ENCODE measurements at places on chromosomes 13 and 19. TPM values are rescaled to one million over a fixed set of nuclear protein-coding genes. Genes with fewer than 3 reads are reported as not detected.
A peak's percentile ranks its signal among the peaks of the same experiment; 100 is the strongest.

DNA sequence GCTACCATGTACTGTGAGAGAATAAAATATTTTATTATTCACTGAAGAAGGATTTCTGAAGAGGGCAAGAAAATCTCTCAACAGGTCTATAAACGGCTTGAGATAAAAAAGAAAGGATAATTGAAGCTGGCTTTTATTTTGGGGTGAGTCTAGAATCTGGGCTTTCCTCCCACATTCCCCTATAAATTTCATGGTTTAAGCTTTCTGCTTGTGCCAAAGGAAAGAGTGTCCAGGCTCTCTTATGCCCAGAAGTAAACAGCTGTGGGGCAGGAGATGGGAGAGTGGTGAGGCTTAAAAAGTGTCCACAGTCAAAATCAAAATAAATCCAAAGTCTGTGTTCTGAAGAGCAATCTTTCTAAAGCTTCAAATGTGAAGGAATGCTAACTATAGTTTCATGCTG, 942.2 kb upstream of the MIR17HG start:
- H3K27me3 ChIP-seq: no peaks in the 10 kb centered on the region
- no peak for DNase-seq
- H3K27ac ChIP-seq: no peak overlapping the region

DNA sequence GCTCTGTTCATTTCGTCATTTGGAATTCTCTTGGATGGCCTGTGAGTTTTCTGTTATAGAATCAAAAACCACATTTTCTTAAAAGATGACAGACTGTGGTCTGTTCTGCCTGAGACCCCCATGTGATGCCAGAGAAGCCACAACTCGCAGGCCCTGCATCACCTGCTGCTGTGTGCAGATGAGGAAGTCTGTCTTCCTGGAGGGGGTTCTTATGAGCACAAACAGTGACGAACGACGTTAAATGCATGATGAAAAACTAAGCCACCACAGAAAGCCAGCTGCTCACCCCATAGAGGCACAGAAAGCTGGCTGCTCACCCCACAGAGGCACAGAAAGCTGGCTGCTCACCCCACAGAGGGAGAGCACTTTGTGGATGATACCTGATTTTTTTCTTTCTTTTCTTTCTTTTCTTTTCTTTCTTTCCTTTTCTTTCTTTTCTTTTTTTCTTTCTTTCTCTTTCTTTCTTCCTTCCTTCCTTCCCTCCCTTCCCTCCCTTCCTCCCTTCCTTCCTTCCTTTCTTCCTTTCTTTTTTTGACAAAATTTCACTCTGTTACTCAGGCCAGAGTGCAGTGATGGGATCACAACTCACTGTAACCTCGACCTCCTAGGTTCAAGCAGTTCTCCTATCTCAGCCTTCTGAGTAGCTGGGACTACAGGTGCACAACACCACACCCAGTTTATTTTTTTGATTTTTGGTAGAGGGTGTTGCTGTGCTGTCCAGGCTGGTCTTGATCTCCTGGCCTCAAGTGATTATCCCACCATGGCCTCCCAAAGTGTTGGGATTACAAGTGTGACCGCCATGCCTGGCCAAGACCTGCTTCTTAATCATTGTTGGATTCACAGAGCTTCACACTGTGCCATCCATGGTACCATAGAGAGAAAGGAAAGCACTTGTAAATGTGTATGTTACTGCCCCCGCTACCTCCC, 1191.4 kb downstream of the UQCRFS1 start:
- no peak for DNase-seq
- no peaks in the 10 kb centered on the region for H3K36me3 ChIP-seq
- no peaks in the 10 kb centered on the region for H3K27me3 ChIP-seq
- no peak overlapping the region for H3K27ac ChIP-seq

KLHL1 gene
- polyA plus RNA-seq: 0.06 TPM

GRCh38 chr19:55088543-55089341, 13.1 kb downstream of the EPS8L1 start:
- no peak overlapping the region for H3K27ac ChIP-seq
- no peaks in the 10 kb centered on the region for H3K27me3 ChIP-seq
- peaks cover 18% of the 10 kb centered on the region for H3K4me1 ChIP-seq
- DNase-seq: peak; percentile 60

GZMM gene
- 1.9 TPM for polyA plus RNA-seq

DNA sequence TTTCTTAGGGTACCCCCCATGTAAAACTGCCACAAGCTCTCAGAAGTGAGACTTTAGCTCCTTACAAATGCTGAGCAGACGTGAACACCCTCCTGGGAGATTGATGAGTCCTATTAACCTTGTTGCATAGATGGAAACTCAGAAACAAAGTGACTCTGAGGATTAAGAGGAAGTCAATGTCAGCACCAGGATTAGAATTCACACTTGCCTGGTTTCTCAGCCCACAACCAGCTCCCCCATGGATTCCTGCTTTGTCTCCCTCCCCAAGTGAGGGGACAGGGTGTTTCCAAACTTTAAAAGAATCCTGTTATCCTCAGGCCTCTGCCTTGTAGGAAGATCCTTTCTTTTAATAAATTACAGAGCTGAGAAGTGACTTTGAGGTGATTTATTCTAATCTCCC, 324.4 kb downstream of the NDFIP2 start:
- no peak for DNase-seq
- no peaks in the 10 kb centered on the region for H3K36me3 ChIP-seq
- H3K27me3 ChIP-seq: no peaks in the 10 kb centered on the region
- no peak overlapping the region for H3K4me3 ChIP-seq
- no peaks in the 10 kb centered on the region for H3K4me1 ChIP-seq

DNA sequence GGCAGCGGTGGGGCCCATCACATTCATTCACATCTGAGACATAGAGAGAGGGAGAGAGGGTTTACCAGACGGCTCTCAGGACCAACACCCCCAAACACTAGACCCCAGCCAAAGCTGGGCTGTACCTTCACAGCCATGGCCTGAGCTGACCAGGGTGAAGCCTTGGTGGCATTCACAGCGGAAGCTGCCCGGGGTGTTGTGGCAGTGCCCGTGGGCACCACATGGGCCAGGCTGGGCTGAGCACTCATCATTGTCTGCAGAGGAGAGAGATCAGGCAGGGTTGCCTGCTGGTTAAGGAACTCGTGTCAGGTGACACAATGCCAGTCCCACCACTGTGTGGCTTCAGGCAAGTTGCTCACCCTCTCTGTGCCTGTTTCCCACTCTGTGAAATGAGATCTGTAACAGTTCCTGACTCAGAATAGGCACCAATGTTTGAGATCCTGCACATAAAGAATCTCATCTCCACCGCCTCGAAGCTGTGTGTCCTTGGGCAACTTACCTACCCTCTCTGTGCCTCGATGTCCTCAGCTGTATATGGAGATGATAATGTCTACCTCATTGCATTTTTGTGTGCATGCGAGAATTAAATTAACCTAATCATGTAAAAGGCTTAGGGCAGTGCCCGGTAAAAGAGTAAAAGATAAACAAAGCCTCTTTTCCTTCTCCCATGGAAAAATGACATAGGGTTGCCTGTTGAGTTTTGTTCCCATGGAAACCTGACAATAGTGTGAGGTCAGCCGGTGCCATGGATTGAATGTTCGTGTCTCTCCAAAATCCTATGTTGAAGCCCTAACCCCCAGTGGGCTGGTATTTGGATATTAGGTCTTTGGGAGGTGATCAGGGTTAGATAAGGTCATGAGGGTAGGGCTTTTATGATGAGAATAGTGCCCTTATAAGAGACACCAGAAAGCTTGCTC, 22.9 kb downstream of the CCL25 start:
- H3K4me1 ChIP-seq: no peaks in the 10 kb centered on the region
- no peaks in the 10 kb centered on the region for H3K27me3 ChIP-seq
- H3K36me3 ChIP-seq: peaks cover 3% of the 10 kb centered on the region
- no peak overlapping the region for H3K4me3 ChIP-seq
- no peak for DNase-seq

Measured in small intestine (tissue), 16 donors.